CD4-positive, alpha-beta T cell treated with Interleukin-21 for 1 hour (primary cell): ENCODE measurements at places on chromosomes 6 and 20.
A peak's percentile ranks its signal among the peaks of the same experiment; 100 is the strongest.

GRCh38 chr20:44092551-44093248, 94.3 kb downstream of the JPH2 start:
- DNase-seq = peak; percentile 26

- DNase-seq = no peak
Observed at GRCh38 chr6:30149234-30149633, 11.8 kb downstream of the TRIM10 start.

DNA sequence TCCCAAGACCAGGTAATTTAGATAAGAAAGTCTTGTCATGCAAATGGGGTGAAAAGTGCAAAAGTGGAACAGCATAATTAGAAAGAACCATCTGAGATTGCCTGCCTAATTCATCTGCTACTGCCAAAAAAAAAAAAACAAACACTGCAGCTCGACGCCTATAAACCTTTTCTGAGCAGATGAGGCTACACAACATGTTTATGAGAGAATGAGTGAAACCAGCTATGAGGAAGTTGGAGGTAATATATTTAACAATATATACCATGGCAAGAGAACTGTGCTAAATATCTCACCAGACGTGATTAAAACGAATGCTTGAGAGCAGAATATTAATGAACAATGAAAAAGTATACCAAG, 50.0 kb downstream of the LAMA4 start:
- DNase-seq = no peak

- no peak for DNase-seq
Observed at GRCh38 chr6:157707576-157707975, 115.5 kb upstream of the SNX9 start.

GRCh38 chr20:32067234-32067821, 15.3 kb downstream of the HCK start:
- DNase-seq = no peak

- no peak for DNase-seq
Observed at GRCh38 chr20:62230276-62230675, 8.0 kb upstream of the OSBPL2 start.

GRCh38 chr20:50276119-50277063, 85.8 kb downstream of the CEBPB start:
- DNase-seq = peak; percentile 27

DNA sequence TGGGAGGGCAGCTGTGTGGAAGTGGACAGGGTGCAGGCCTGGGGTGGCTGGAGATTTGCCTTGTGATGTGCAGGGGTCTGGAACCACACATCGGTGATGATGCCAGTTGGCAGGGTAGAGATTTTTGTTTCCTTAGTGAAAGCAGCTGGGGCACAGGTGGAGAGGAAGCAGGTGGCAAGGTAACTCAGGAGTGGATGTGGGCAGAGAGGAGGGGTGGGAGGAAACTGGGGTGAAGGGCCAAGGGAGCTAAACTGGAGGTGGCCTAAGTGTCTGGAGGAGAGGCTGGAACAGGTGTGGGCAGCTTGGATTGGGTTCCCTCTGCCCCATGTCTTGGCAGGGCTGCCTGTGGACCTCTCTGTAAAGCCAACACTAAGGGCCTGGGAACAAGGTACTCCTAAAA, 4.7 kb upstream of the SCUBE3 start:
- DNase-seq = no peak

- no peak for DNase-seq
Observed at GRCh38 chr20:5535125-5535756, 215.0 kb upstream of the SHLD1 start.

DNA sequence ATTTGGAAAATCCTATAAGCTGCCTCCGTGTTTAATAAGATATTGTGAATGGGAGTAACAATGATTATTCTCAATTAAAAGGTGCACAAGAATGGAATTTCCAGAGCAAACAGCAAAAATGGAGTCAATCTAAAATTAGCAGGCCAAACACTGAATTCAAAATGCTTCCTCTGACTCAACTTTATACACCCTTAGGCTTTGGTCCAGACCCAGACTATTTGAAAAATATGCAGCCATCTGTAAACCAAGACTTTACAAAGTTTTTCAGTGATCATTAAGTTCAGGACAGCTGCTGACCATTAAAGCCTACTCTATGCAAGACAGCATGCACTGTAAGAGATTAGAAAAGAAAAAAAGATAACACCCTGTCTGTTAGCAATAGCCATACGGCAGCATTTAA, 39.4 kb upstream of the CCN6 start:
- DNase-seq = no peak

DNA sequence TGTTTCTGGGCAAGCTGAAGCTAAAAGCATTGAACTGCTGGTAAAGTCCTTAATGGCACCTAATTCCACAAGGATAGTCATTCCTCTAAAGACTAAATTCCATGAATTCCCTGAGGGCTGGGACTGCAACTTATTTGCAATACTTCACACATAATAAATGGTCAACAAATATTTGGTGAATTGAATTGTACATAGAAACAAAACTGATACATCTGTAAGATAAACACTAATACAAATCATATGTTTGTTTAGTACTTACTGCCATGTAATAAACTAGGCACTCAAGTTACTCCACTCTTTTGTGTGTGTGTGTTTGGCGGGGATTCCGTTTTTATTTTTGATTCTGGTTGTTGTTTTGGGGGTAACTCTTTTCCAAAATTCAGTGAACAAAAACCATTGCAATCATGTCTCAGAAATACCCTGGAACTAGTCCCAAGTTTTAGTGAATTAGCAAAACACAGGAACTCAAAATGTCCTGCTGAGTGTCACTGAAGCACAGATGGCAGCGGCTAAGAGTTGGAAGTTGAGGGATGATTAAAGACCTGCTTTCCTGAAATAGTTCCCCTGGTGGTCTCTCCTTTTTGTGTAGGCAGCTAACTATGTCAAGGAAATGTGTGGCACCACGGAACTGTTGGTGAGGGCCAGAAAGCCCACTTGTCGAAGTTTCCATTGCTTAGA, 74.8 kb upstream of the SNRPB2 start:
- no peak for DNase-seq

DNA sequence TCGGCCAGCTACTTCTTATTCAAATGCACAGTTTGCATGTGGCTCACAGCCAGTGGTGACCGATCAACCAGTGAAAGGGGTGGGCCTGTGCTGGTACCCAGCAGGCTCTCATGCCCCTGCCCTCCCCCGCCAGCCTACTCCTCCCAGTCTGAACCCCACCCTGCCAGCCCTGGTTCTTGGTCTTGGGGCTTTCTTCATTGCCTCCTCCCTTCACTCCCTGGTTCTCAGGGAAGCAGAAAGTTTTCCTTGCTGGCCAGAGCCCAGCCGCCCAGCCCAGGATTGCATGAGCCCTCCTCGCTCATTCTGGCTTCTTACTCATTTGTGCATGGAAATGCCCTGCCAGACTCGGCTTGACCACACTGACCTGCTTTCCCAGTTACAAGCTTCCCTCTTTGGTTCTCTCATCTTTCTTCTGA, 40.8 kb downstream of the KCNK17 start:
- no peak for DNase-seq

- no peak for DNase-seq
Observed at GRCh38 chr6:46642928-46643751, 9.5 kb downstream of the CYP39A1 start.

GRCh38 chr20:37775200-37775599, 81.4 kb downstream of the CTNNBL1 start:
- no peak for DNase-seq

DNA sequence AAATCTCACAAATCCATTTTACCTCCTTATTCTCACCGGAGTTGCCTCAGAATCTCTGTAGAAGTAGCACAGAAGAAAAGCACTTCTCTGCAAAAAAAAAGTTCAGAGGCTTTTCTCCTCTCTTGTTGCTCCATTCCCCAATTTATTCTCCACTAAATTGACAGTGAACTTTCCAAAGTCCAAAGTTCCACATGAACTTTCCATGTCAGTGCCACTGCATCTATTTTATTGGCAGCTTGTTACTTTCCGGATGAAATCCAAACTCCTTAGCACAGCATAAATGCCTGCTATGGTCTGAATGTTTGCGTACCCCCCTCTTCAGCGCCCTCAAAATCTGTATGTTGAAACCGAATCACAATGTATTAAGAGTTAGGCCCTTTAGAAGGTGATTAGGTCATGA, 77.0 kb upstream of the MAP7 start:
- no peak for DNase-seq

DNA sequence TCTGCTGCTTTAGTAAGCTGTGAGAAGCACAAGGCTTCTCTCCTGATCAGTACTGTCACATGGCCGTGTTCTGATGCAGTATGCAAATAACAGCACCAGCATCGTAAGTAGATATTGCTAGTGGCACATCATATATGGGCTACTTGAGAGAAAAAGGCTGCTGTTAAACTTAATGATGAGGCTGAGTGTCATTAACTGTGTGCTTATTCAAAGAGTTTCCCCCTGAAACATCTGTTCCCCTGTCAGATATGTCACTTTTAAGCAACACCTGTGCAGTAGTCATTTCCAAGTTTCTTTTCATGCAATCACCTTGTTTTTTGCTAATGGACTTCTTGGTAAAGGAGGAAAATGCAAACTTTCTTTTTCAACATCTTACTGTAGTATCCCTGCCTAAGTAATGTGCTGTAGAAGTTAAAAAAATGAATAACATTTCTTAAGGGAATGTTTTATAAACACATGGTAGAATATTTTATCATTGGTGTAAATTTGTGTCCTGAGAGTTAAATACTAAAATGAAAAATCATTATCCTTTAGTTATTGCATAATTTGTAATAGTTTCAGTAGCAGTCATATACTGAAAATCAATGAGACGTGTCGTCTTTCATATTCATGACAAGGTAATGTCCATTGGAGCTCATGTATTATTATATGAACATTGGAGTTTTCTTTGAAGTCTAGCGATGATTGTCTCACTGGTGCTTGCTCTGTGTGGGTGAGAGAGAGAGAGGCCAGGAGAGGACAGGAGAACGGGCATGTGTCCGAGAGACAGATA, 366.3 kb downstream of the CDKAL1 start:
- no peak for DNase-seq

- peak; percentile 39 for DNase-seq
Observed at GRCh38 chr6:119348096-119348747, 1.3 kb downstream of the MAN1A1 start.

DNA sequence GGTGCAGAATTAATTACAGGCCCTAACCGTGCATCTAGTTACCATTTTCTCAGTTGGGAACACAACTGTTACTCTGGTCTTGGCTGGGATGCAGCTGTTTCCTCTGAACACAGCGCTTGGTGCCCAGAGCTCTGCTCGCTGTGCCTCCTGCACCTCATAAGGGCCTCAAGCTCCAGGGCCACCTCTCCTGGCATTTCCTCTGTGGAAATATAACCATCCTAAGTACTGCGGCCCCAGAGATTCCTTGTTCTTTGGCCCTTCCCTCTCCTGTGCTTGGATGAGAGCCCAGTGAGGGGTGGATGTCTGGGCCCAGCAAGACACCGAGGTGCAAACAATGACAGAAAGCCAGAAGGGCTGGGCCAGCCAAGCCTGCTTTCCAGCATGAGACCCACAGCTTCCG, 169.9 kb upstream of the CST7 start:
- DNase-seq = no peak

GRCh38 chr20:18004384-18005031, 35.7 kb downstream of the MGME1 start:
- DNase-seq = no peak

GRCh38 chr20:58621906-58622548, 29.1 kb upstream of the STX16 start:
- no peak for DNase-seq

DNA sequence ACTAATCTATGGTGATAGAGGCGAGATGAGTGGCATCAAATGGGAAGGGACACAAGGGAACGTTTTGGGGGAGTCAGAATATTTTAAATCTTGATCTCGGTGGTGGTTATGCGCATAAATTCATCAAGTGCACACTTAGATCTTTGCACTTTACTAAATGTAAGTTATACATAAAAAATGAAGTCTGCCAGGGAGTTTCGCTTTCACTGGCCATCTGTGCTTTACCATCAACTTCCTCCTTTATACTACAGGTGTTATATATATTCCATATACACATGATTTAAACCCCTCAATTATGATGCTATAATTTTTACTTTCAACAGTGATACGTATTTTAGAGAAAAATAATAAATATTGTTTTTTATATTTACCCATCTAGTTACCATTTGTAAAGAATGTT, 97.6 kb upstream of the AKIRIN2 start:
- no peak for DNase-seq

DNA sequence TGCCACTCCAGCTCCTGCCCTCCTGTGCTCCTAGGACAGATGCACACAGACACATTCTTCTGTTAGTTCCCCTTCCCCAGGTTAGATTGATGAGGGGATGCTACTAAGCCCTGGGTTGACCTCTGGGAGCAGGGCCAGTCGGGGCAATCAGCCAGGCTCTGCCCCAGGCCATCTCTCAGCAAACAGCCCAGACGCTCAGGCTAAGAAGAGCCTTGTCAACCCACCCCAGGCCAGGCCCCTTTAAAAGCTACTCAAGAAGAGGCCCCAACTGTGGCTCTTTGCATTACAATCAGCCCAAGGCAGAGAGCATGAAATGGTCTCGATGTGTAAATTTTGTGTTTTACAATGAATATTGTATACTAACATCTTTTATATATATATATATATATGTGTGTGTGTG, 107.4 kb downstream of the TFAP2A start:
- no peak for DNase-seq

GRCh38 chr6:5424726-5425125, 163.4 kb downstream of the FARS2 start:
- no peak for DNase-seq

- no peak for DNase-seq
Observed at GRCh38 chr6:46876126-46876525, 45.6 kb downstream of the ADGRF5 start.

- DNase-seq = no peak
Observed at GRCh38 chr6:166490671-166491500, 95.6 kb downstream of the RAMACL start.

DNA sequence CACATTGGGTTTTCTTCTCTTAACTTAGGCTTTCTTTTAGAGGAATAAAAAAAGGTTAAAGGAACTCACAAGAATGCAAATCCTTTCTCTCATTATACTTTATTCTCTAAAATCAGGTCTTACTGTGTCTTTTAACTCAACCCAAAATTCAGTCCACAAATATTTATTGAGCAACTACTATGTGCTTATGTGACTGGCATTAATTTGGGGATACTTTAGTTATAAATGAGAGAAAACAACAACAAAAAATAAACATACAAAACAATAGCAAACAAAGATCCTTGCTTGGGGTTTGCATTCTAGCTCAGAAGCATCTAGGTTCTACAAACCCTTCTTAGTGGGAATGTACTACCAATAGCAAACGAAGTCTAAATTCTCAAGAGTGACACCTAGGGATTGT, 266.2 kb downstream of the UTRN start:
- DNase-seq = no peak

DNA sequence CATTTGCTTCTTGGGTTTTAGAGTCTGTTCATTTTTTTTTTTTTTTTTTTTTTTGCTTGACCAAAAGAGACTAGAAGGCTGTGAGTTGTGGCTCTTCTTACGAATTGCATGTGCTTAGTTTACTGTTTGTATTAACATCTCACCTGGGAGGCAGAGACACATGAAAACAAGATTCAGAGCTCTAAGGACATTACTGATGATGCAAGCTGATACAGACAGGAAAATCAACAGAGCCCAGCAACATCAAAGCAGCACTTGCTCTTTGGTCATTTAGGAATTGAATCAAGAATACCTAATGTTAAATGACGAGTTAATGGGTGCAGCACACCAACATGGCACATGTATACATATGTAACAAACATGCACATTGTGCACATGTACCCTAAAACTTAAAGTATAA, 55.7 kb upstream of the HS3ST5 start:
- DNase-seq = no peak

GRCh38 chr6:84050408-84050807, 16.8 kb downstream of the MRAP2 start:
- DNase-seq = no peak
